Stomach (tissue), 19 donors: ENCODE measurements at places on chromosomes 3 and 15. TPM values are rescaled to one million over a fixed set of nuclear protein-coding genes. Genes with fewer than 3 reads are reported as not detected.

The NR2E3 gene
- not detected for total RNA-seq

GRCh38 chr15:100995471-100996430 is 76.6 kb downstream of the LRRK1 start:
- DNase-seq = no peak

DNA sequence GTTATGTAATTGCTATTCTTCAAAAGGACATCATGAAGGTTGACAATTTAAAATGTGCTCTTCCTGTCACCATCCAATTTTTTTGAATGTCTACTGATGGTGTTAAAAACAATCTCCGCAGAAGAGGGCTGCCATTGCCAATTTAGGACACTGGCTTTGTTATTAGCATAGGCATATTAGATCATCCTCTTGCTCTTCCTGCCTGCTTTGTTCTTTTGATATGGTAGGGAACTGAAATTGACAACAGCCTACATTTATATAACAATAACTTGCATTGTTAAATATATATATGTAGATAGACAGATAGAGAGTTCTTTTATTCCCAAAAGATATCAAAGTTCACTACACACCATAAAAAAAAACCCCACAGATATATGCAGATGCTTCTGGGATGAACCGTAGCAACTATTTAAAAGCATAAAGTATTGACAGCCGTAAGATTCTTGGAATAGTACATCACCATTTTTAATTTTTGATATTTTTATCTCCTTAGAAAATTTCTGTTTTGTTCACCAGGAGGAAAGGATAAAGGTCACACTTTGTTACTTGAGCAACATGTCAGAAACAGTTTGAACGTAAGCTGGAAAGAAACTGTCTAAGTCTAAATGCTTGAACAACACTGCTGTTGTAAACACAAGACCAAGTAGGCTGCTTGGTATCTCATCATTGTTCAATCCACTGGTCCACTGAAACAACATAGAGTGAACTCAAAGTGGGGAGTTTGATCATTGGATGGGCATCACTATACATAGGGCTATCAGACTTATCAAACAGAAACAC is 66.5 kb downstream of the MDFIC2 start:
- no peak for DNase-seq

GRCh38 chr15:100694381-100695021 is 92.1 kb downstream of the ASB7 start:
- peak; percentile 71 for DNase-seq

DNA sequence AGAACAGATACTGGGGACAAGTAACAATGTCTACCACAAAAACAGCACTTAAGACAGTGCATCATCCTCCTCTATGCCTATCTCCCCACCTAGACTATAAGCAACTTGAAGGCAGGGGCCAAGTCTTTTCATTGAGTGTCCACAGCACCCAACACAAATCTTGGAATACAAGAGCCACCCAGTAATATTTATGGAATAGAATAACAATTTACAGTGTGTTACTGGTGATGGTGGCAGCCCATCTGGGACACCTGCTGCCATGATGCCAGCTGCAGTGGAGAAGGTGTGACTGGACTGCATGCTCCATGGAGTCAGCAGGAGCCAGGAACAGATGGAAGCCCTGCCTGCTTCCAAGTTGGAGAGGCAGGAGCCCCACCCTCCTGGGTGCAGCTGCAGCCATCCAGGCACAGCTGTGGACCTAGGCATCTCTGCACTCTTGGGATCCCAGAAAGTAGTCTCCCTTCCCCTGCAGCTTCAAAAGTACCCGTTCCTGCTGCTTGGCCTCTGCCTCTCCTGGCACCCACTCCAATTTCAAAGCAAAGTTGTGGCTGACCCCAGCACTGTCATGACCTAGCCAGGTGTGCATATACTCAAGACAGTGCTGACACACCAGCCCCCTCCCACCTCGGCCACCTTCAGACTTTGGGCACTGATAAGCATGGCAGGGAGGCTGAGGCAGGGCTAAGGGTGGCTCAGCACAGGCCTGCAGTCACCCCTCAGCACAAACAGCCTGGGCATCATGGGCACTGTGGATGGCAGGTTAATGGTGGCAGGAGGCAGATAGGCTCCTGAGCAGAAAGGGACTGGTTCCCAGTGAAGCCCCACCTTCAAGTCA is 94.5 kb downstream of the TPRA1 start:
- DNase-seq = no peak
